ENCODE measurements at places on chromosomes 6 and 20.

DNA sequence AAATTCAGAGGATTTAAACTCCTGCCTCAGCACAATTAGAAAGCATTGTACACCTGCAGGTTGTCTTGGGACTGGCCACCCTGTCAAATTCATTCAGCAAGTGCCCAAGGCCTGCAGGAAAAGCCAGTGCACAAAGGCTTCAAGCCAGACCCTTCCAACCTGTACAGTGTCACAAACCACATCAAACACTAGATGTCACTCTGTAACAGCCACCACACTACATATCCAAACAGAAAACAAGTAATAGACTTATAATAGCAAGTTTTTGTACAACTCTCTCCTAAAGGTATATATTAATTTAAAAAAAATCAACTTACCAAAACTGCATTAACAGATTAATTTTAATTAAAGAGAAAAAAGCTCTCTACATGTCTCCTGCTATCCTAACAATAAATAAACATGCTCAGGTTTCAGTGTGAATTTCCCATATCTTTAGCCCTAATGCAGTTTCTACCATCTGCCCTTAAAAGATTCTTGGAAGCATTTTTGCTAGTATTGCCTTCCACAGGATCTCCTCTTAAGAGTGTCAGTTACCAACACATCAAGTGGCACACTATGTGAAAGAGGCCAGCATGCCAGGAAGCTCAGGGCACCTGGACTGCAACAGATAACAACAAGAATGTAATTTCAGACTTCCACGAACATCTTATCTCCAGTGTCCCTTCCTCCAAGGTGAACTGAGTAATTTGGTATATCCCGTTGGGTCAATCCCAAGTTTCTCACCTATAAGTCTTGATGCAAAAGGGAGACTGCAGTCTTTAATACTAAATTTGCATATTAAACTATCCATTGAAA is 47.5 kb downstream of the RALGAPA2 start:
- DNase-seq = peak; percentile 30

DNA sequence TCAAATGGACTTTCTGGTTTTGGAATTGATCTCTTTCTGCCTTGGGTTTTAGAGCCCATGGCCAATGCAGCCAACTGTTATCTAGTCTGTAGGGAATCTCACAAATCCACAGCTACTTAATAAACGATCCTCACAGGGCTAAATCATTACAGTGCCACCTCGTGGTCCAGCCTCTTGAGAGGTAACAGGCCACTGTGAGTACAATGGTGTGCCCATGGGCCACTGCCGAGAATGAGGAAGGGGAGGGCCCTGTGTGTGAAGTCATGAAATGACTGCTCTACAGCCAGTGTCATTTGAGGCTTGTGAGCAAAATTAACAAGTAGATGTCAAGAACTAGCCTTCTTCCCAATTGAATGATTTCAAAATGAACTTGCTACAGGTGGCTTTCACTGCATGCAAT is 54.3 kb upstream of the GMPR start:
- DNase-seq = peak; percentile 13

DNA sequence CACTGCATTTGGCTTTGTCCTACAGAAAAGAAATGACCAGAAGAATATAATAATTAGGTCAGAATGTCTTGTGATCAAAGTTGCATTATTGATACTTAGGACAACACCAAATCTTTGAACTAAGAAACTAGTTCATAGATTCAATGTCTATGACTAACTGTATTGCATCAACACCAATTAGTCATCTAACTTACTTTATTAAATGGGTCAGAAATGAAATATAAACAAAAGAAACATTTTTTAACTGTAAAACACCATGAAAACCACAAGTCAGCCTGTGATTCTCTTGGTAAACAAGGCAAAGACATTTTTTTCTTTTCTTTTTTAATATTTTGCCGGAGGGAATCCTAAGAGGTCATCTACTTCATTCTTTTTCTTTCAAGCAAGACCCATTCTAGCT is 114.1 kb upstream of the HDDC2 start:
- no peak for DNase-seq

DNA sequence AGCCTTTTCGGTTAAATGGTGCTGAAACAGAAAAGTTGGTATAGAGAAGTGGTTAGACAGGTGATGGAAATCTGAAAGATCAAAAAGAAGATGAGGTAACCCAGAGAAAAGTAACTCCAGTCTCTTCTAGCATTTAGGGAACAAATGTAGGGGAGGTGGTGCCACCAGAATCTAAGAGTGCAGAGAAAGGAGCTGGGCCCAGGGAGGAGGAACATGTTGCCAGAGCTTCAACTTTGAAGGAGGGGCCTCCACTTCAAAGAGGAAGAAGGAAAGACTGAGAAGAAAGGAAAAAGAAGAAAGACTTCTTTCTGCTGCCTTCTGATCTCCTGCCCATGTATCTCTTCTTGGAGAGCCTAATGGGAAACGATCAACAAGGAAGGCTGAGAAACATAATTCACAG is 23.5 kb upstream of the ATRN start:
- DNase-seq = no peak

GRCh38 chr6:19399406-19399805 is 437.8 kb upstream of the ID4 start:
- DNase-seq = no peak

GRCh38 chr6:160583794-160584193 is 80.3 kb downstream of the LPA start:
- no peak for DNase-seq

GRCh38 chr6:70124882-70125545 is 177.9 kb downstream of the COL9A1 start:
- DNase-seq = no peak

DNA sequence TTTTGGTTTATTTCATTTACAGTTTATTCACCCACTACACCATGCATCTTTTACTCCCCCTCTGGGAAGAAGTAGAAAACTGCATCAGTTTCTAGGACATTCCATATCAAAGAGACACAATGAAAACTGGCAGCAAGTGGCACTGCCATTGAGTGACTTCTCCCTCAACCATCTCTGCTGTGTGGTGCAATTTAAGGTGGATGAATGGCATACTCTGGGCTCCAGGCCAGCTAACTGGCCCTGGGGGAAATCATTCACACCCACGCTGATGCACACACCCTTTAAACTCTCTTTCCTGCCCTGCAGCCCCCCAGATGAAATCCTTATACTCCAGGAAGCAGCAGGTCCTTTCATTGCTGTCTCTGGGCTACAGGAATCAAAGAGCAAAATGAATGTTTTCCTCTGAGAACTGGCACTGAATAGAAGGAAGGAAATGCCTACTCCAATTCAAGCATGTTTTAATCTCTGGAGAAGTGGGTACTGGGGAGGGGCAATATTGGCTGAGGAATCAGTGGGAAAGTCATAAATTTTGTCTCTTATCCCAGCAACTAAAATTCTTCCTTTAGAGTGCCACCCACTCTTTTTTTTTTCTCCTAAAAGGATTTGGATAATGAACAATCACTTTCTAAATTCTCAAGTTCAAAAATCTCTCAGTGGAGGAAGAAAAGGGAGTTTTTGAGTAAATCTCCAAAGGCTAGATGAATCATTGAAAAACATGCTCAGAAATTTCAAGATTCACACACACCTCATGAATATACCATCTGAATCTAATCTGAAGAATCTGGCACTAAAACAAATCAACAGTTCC is 16.9 kb upstream of the RFPL4B start:
- no peak for DNase-seq

DNA sequence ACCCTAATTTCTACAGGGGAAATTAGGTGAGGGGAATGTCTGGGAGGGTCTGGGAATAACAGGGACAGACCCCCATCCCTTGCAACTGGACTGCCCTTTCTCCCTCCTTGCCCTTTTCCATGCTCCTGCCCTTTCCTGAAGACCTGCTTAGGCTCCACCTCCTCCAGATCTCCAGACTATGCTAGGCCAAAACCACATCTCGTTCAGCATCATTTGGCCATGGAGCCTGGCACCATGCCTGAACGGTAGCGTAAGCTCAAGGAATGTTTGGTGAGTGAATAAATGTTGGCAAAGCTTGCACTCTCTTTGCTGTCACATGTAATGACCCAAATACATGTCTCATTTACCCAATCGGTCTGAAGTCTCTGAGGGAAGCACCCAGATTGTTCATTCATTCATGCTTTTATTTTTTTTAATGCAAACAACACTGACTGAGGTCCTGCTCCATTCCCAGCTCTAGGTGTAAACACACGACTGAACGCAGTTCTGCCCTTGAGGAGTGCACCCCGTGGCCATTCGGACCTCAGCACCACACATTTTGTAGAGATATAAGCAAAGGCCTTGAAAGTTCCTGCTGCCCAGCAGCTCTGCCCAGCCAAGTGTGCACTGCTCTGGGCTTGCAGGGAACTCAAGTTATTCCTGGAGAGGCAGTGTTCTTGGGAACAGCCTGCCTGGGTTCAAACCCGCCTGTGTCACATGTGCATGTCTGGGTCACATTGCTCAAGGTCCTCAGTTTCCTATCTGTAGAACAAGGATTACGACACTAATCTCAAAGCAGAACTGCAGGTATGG is 1.1 kb upstream of the GRM4 start:
- DNase-seq = no peak

- no peak for DNase-seq
Observed at GRCh38 chr6:65052626-65053025, 654.4 kb downstream of the EYS start.

GRCh38 chr20:39954621-39955020 is 734.4 kb downstream of the MAFB start:
- DNase-seq = no peak

Measured in CD4-positive, alpha-beta T cell treated with Interleukin-12 subunit alpha and Interleukin-12 subunit beta, for 1 hour (primary cell).